ENCODE measurements at places on chromosomes 7 and 10.

GRCh38 chr7:85833066-85833465 is 646.2 kb upstream of the SEMA3D start:
- no peak for DNase-seq

GRCh38 chr10:113540845-113541548 is 11.9 kb upstream of the HABP2 start:
- DNase-seq, result no peak

- DNase-seq, result no peak
These were observed 18.2 kb downstream of the CCDC6 start for GRCh38 chr10:59887972-59888640.

GRCh38 chr7:12207046-12207445 is 4.0 kb upstream of the TMEM106B start:
- DNase-seq, result no peak

DNA sequence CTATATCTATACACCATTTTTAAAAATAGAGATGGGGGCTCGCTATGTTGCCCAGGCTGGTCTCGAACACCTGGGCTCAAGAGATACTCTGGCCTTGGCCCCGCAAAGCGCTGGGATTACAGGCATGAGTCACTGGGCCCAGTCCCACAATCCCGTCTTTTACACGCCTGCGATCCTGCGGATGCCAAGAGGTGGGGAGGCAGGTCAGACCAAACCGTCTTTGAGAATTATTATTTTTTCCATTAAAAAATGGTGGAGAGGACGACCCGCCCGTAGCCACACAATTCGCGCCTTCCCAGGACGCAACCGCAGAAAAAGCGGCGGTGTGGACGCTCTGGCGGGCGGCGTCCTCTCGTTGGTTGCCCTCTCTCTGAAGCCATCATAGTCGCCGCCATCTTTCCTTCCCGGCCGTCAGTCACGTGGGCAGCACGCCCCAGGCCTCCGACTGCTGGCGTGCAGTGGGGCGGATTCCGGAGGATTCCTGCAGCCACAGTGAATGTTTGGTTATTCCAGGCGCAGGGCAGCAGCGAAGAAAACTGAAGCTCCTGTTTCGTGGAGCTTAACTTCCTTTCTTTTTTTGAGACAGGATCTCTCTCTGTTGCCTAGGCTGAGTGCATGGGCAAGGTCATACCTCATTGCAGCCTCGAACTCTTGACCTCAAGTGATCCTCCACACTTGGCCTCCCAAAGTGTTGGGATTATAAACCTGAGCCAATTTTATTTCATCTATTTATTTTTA is 9.9 kb upstream of the EPHB4 start:
- peak; percentile 82 for DNase-seq

- DNase-seq, result no peak
These were observed 760.0 kb downstream of the PHTF2 start for GRCh38 chr7:78558566-78558965.

DNA sequence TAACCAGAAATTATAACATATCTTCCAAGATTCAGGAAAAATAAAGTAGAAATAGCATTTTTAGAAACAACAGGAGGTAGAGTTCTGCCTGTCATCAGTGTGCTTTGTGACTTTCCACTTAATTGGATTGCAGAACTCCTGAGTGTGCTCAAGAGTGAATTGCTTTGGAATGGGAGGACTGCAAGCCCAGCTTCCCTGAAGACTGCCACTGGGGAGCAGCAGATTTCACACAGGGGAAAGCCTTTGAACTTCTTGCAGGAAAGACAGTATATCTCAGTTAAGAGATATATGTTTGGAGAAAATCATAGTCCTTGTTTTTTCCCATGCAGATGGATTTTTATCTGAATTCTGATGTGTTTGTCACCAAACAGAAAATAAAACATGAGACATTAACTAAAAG is 124.5 kb downstream of the TMEM168 start:
- DNase-seq, result no peak

DNA sequence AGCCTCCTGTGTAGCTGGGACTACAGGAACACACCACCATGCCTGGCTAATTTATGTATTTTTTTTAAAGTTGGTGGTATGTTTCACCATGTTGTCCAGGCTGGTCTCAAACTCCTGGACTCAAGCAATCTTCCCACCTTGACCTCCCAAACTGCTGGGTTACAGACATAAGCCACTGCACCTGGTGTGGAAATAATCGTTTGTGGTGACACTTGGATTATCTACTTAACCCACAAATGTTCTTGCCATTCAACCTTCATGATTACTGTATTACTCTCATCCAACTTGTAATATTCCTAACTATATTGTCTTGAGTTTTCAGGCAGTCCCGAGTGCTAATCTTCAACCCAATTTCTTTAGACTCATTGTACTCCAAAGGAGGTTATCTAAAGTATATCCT is 9.6 kb upstream of the SRGN start:
- no peak for DNase-seq

DNA sequence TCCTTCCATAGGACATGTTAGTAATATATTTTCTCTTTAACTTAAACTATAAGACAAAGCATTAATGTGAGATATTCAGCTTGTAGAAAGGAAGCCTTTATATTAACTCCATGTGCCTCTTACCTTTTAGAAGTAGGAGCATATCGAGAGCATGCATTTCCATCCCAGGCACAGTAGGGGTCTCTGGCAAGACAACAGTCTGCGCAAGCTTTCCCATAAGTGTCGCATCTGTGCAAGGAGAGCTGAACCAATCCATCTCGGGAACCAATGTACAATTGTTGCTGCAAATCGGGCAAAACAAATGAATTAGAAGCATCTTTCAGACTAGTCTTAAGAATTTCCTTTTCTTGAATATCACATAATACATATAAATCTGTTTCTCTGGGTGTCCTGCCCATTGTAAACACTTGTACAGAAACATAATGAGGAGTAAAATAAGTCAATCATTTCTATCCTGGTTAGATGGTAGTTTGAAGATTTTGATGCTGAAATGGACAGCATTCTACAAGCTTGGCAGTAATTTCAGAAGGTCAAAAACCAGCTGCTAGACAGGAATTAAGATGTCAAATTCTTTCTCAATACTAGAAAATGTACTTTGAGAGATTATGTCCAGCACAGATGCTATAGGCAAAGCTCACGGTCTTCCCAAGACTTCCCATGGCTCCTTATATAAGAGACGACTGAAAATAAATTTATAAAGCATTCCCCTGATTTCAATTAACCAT is 171.8 kb downstream of the SEMA3D start:
- DNase-seq, result no peak

DNA sequence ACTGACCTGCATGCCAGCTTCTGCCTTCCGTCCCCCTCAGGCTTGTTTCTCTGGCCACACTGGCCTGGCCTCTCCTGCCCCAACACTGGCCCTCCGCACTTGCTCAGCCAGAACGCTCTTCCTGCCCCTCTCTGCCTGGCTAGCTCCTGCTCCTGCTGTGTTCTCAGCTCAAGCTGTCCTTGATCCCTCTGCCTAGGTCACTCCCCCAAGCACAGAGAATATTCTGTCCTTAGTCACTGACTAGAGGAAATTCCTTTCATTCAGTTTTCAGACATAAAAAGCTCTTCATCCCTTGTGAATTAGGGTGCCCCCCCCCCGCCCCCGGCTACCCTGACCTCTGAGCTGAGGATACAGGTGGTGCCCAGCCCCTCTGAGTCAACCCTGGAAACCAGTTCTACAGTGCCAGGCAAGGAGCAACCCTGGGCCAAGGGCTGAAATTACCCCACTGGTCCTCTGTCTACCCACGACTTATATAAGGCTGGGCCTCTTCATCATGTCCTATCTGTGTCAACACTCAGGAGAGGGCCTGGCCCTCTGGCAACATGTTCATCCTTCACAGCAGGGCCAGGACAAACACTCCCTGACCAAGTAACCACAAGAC is 6.6 kb upstream of the SGPL1 start:
- no peak for DNase-seq

DNA sequence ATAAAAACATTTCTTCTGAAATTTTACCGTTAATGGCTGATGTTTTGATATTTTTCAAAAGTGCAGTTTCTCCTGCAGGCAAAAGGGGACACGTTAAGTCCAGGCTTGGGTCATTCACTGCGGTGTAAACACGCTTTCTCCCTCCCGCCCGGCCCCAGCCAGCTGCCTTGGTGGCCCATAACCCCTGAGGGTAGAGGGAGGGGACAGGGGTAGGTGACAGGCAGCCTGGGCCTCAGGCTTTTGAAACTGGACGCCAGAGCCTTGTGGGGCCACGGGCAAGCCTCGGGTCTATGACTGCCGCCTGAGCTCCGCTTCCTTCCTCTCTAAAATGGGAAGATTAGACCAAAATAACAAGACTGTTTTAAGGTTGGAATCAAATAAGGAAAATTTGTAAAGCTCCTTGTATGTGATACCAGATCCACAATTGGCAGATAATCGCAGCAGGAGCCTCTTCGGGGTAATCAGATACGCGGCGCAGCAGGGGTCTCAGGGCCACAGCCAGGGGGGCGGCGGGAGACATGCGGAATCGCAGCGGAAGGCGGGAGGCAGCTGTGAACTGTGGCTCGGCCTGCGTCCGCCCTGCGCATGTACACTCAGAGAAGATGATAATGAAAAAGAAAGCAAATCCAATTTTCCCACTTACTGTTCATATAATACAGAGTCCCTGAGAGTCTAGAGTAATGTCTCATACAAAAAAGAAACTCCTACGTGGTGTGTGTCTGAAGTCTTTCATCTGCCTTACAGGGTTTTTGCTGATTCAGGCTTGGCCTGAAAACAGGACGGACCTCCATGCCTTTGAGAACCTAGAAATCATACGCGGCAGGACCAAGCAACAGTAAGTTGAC is 138.3 kb downstream of the EGFR start:
- DNase-seq, result no peak

DNA sequence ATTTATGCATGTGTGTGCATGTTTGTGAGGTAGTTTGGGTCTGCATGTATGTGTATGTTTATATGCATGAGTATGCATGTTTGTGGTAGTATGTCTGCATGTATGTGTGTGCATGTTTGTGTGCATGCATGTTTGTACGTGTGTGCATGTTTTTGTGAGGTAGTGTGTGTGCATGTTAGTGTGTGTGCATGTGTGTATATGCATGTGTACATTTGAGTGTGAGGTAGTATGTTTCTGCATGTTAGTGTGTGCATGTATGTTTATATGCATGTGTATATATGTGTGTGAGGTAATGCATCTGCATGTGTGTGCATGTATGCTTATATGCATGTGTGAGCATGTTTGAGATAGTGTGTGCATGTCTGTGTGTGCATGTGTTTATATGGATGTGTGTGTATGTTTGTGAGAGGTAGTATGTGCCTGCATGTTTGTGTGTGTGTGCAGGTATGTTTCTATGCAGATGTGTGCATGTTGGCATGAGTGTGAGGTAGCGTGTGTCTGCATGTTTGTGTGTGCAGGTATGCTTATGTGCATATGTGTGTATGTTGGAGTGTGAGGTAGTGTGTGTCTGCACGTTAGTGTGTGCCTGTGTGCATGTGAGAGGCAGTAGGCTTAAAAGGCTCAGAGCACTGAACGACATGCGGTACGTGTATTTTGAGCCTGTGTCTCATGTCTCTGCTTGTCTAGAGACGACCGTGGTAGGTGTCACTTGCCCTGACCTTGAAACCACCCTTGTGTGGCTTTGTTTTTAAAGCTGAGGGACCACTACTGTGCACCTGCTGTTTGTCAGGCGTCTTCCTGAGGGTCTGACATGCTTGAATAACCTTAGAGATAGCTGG is 43.7 kb downstream of the PFKP start:
- no peak for DNase-seq

DNA sequence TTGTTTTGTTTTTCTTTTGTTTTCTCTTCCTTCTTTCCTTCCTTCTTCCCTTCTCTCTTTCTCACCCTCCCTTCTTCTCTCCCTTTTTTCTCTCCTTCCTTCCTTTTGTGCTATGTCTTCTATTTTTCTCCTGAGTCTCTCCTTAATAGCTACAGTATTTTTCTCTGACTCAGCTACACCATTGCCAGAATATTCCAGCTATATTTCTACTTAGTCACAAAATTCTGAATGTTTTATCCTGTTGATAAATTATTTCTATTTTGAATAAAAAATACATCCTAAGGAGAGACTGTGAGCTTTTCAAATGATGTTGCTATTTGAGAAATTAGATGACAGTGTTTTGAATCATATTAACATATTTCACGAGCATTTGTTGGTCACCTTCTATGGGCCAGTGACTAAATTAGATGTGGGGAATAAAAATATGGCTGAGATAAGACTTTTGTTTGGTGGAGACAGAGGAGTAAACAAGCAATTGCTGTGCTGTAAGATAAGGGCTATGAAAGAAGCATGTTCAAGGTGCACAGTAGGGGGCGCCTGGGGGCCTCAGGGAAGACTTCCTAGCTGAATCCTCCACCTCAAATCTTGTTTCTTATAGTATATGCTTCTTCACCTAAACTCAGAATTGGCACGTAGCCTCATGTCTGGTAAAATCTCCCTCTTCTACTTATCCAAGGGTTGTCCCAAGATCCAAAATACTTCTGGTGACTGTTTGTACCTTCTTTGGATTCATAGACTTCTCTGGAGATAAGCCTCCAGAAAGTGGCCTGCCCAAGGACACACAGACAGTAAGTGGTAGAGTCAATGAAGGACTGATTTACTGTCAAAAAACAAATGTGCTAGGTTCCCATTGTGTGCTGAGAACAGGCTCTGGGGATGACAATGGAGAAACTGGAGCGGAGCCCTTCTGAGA is 115.5 kb upstream of the CREB5 start:
- peak; percentile 49 for DNase-seq

GRCh38 chr7:100433276-100433591 is 3.1 kb downstream of the PPP1R35 start:
- DNase-seq, result no peak

DNA sequence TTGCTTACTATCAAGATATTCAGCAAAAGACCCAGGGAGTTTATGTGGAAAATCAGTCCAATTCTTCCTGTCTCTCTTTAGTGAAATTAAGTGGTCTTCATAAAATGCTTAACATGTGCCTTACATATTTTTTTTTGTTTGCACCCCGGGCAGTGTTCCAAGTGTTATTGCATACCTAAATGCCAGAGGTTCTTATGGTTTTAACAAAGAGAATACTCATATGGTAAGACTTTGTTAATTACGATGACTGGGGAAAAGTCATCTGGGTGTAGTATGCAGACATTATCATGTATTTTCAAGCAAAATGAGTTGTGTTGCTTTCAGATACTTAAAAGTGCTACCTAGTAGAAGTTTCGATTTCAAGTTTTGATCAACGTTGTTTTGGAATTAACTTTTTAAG is 82.6 kb downstream of the PRKG1 start:
- no peak for DNase-seq

DNA sequence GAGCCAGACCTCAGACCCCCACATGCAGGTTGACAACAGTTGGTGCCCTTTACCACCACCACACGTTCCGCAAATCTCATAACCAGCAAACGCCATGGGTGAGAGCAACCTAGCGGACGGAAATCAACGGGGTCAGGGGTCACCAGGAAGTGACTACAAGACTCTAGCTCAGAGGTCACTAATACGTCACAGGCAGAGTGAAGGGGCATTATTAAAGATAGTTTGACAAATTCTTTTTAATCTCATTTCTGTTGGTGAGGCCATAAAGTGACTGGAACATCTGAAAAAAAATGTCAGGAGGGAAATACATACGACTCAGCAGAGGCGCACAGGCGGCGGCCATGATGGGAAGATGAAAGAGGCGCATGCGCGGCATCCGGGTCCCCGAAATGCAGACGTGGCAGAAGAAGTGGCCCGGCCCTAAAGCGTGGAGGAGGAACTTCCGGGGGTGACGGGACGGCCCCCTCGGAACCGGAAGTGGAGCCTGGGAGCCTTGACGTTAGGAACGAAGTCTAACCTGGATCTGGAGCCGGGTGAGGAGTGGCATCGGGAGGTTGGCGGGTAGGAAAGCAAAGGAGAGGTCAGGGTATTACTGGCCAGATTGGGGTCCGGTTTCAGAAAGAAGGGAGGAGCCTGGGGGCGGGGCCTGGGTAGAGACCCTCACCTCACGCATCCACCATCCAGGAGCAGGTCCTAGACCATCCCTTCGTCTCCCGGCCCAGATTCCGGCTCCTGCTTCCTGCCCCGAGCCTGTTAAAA is at the start of gene SEC24C:
TSS of gene SEC24C (plus strand) at position 468 of the 759 bp plus-strand sequence. CDS start 2,461 bp downstream, outside the sequence.
- peak; percentile 93 for DNase-seq

Measured in activated CD8-positive, alpha-beta memory T cell treated with anti-CD3 and anti-CD28 coated beads, Interleukin-2, amount 50 U/mL, for 4 hours (primary cell).